ENCODE measurements at places on chromosomes 7 and 10. TPM values are rescaled to one million over a fixed set of nuclear protein-coding genes. Genes with fewer than 3 reads are reported as not detected.

EGR2 gene
- 3.0 TPM for total RNA-seq

HILPDA gene
- total RNA-seq: 18.1 TPM

C10orf62 gene
- total RNA-seq: 0.19 TPM

SRI gene
- 93.6 TPM for total RNA-seq

GJC3 gene
- not detected for total RNA-seq

HOXA1 gene
- 0.97 TPM for total RNA-seq

DNA sequence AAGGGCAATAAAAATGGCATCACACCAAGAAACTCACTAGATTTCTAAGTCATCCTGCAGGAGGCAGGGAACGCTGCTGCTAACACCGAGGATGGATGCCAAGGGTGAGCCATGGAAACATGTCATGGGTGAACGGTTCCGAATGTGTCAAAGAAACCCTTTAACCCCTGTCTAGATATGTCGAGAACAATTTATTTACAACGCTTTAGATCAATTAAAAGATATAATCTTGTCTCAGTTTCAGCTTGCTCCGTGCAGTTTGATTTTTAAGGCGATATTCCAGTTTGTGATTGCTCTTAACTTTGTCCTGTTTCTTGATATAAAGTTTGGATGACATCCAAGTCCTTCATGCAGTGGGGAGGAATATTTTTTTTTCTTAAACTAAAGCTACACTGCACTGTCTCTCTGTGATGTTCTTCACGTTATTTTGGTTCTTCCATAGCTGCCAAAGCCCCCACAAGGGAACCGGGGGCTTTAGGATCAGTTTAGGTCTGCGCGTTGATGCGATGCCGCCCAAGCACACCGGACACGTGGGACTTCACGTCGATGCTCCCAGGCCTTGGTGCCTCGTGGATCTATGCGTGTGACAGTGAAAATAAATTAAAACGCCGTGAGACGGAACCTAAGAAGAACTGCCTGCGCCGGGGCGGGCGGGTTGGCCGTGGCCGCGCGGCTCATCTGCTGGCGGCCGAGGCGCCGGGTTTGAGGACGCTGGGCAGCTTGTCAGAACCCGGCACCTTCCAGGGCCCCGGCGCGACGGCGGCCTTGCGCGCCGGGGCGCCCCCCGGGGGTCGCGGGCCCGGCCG is 220.3 kb downstream of the PHTF2 start:
- peak; percentile 84 for DNase-seq

GRCh38 chr7:32518534-32519140 is 23.3 kb downstream of the AVL9 start:
- no peak for DNase-seq

DNA sequence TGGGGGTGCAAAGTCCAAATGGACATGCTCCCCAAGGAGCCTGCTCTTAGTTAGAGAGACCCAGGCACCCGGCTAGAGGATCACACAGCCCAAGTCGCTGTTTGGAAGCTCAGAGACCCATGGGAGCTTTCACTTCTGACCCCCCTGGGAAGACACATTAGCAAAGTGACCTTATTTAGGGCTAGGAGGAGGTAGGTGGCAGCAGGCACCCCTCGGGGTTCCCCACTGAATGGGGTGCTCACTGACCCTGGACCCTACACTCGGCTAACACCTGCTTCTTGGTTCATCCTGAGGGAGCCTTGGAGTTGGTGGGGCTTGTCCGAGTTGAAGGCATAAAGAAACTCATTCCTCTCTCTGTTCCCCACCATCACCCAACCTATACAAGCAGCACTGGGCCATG is 27.1 kb upstream of the HABP2 start:
- DNase-seq: no peak

- no peak for DNase-seq
Measured at GRCh38 chr7:132546366-132547127, 29.7 kb downstream of the PLXNA4 start.

DNA sequence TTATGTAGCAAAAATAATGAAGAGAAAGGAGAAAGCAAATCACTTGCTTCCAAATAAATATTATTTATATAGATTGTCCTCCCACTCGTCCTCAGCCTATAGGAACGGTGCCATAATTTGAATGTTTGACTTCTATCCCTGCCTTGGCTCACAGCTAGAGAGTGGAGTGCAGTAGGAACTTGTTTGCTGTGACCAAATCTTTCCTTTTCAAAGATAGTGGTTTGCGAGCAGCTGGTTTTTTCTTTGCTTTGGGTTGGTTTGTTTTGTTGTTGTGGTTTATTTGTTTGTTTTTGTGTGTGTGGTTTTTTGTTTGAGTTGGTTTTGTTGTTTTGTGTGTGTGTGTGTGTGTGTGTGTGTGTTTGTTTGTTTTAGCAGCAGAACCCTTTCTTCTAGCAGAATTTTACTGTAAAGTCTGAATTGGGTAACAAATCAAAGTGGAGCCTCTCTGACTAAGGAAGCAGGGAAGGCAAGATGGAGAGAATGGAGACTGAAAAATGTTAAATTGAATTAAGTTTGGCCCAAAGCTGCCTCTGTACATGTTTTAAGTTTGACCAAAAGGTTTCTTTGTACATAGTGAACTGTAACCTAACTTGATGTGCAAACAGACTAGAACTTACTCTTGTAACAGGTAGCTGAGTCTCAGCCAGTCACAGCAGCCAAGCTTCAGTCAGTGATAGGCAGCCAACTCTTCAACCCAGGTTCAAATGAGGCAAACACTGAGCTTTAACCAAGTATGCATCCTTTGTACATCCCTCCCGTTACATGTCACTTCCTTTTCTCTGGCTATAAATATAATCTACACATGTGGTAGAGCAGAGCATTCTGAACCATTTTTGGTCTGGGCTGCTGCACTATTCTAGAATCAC is 149.5 kb upstream of the LRGUK start:
- no peak for DNase-seq

GRCh38 chr7:30723776-30724175 is 28.2 kb upstream of the INMT start:
- DNase-seq: no peak

DNA sequence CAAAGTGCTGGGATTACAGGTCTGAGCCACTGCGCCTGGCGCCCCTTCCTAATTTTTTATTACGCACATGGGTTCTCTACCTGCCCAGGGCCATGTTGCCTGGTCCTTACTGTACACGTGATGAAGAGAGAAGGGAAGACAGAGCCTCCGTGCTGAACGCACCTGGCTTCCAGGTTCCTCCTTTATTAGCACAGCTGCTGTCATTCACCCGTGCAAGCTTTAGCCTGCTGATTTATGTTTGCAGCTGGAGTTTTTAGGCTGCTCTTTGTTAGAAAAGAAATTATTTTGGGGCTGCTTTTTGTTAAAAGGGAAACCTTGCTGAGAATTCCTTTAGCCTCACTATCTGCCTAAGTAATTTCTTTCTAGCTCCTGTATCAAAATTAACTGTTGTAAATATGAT is 417.0 kb downstream of the CALN1 start:
- DNase-seq: no peak

GRCh38 chr10:22454634-22455033 is 109.3 kb downstream of the SPAG6 start:
- no peak for DNase-seq

DNA sequence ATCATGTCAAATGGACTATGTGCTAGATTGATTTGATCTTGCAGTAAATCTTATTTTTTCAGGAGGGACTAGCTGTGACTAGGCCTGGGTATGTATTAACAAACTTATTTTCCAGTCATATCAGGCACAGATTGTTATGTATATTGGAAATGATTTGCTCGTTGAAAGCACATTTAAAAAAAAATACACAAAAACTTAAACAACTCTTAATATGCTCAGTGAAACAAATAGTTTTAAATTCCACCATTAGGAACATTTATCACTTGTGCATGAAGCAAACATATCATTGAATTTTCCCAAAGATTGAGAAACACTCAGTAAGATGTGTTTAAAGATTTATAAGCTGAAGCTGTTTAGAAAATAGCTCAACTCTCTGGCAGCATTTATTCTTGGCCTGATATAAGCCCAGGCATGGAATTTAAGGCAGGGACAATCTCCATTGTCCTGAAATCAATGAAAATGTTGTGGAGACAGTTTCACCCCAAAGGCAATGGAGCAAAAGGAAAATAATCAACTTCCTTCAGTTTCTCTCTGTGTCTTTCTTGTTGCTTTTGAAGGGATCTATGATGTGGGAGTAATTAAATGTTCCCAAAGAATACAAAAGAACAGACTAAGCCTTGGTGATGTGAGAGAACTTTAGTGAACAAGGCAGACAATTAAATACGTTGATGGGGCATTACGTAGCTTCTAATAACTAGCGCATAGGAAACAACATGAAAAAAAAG is 250.3 kb downstream of the GPR37 start:
- no peak for DNase-seq

DNA sequence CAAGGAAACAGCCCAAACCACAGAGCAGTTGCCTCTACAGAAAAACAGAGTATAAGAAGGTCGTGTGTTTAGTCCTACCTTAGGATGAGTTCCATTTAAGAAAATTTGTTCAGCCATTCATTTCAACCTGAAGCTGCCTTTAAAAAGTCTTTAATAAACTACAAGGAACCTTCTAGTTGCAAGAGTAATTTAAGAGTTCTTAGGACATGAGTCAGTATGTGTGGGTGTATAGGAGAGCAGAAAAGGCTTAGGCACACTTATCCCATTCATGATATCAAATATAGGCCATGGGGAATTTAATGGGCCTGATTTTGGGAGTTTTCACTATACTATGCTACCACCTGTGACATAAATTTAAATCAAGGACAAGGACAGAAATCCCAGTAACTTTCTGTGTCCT is 496.8 kb downstream of the TFEC start:
- no peak for DNase-seq

DNA sequence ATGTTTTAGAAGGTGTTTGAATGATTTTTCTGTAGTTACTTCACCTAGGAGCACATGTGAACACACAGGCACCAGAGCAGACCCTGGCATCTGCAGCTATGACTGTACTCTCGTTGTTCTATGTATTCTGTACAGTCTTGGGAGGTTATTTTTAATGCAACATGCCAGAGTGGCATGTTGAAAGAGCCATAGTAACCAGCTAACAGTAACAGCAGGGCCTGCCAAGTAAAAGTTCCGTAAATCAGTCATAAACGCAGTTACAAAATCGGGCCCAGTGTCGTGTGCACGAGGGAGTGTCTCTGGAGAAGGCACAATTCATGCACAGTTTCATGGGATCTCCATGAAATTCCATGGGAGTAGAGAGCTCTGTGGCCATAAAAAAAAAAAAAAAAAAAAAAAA is 108.3 kb upstream of the CDK6 start:
- no peak for DNase-seq

All from posterior vena cava (tissue), 2 donors.